ENCODE measurements at places on chromosomes 4 and X.

GRCh38 chrX:76971393-76972376 lies 475.5 kb upstream of the FGF16 start:
- DNase-seq = no peak

DNA sequence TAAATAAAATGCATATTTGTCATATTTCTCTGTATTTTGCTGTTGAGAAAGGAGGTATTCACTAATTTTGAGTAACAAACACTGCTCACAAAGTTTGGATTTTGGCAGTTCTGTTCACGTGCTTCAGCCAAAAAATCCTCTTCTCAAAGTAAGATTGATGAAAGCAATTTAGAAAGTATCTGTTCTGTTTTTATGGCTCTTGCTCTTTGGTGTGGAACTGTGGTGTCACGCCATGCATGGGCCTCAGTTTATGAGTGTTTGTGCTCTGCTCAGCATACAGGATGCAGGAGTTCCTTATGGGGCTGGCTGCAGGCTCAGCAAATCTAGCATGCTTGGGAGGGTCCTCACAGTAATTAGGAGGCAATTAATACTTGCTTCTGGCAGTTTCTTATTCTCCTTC lies 3.3 kb downstream of the HTT start:
- no peak for DNase-seq

GRCh38 chrX:781224-782204 lies 150.9 kb downstream of the SHOX start:
- no peak for DNase-seq

DNA sequence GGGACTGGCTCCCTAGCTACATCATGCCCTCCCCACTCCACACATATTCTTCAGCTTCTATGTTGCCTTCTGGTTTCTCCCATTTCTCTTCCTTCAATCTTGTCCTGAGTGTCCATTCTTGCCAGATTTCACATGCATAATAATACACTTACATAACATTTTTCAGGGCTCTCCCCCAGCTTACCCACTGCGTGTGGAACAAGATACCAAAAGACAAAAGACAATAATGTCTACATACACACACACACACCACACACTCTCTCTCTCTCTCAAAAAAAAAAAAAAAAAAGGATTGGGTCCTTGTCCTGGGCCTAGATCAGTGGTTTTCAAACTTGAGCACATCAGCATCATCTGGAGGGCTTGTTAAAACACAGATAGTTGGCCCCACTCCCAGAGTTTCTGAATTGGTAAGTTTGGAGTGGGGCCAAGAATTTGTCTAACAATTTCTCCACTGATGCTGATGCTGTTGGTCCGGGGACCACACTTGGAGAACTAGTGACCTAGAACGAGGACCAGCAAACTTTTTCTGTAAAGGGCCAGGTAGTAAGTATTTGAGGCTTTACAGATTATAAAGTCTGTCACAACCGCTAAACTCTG lies 6.5 kb upstream of the SMARCA1 start:
- DNase-seq = no peak

DNA sequence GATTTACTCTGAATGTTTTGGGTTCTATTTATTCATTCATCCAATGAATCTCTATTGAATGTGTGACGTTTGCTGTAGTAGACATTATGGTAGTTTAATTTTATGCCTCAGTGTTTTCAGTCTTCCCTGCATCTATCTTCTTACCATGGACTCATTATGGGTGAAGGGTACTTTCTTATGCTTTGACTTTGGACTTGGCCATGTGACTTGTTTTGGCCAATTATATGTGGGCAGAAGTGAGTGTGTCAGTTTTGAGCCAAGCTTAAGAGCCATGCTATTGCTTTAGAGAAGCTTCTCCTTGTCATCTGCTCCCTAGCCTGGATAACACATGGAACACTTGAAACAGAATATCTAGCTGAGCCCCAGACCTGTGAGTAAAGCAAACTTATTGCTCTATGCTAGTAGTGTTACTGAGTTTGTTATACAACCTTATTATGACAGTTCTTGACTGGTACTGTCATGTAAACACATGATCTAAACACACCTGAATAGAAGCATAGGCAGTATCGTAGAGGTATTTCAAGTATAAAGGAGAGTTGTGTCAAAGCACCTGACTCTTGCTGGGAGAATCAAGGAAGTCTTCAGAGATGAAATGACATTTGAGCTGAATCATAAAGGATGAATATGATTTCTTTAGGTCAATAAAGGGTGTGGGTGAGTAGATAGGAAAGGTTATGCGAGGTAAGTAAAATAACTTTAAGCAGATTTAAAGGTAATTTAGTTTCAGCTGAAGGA lies 128.4 kb downstream of the NAA11 start:
- DNase-seq = no peak

- DNase-seq = peak; percentile 27
These were observed 3.1 kb upstream of the P2RY4 start for GRCh38 chrX:70262952-70263567.

- no peak for DNase-seq
These were observed 12.2 kb downstream of the FLNA start for GRCh38 chrX:154362085-154362742.

DNA sequence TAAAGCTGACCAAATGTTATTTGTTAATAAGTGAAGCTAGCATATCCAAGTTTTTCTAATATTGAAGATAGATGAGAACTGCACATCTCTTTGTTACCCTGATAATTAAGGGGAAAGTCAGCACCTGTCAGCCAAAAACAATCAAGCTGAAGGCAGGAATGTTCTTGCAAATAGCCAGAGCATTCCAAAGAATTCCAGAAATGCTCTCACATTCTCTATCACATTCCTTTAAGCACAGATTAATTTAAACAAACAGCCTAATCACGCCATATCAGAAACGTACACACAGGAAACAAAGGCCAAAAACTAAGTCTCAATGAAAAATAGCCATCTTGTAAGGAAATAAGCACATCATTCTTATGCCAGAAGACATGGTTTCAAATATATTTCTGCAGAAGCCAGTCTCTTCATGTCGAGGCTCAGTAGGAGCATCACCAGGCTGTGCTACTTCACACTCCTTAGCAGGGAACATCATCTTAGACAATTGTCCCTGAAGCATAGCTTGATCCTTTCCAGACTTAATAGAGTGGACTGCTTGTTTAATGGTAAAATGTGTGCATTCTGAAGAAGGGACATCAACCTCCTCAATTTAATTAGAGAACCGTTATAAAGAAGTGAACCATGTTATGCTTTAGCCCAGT lies 252.9 kb upstream of the TTC29 start:
- DNase-seq = no peak

DNA sequence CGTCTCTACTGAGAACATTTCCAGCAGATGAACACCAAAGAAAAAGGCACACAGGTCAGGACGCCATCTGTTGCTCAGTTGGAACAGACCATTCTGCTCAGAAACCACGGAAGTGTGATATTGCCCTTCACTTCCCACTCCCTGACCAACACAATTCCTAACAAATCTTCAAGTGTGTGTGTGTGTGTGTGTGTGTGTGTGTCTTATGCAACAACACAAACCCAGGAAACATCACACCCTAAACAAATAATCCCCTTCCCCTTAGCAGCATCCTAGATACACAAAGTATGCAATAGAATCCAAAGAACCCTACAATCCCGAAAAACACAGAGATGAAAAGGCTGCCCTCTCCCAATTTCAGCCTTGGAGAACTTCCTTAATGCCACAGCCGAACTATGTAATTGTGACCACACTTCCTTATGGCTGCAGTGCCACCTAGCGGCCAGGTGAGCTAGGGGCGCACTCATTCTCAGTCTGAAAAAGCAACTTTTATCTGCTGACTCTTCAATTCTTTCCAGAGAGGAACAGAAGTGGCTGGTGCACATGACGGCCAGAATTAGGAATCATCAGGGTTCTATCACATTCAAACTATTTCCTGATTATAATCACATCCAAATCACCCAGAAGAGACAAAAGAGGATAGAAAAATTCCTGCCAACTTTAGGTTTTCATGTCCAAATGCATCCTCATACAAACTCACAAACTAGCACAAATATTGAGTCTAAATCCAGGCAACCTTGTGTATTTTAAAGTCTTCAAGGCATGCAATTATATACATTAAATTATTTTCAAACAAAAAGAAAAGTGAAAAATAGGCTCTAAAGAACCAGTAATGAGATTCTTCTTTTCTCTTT lies 164.9 kb downstream of the DHX15 start:
- peak; percentile 50 for DNase-seq

- no peak for DNase-seq
These were observed 1.6 kb upstream of the GSX2 start for GRCh38 chr4:54098375-54098774.
